Stimulated activated CD8-positive, alpha-beta memory T cell treated with anti-CD3 and anti-CD28 coated beads, Interleukin-7, amount 100 ng/mL, for 24 hours (primary cell): ENCODE measurements at places on chromosomes 11 and 22.

GRCh38 chr11:127939000-127939399 is 648.4 kb downstream of the ETS1 start:
- DNase-seq = no peak

DNA sequence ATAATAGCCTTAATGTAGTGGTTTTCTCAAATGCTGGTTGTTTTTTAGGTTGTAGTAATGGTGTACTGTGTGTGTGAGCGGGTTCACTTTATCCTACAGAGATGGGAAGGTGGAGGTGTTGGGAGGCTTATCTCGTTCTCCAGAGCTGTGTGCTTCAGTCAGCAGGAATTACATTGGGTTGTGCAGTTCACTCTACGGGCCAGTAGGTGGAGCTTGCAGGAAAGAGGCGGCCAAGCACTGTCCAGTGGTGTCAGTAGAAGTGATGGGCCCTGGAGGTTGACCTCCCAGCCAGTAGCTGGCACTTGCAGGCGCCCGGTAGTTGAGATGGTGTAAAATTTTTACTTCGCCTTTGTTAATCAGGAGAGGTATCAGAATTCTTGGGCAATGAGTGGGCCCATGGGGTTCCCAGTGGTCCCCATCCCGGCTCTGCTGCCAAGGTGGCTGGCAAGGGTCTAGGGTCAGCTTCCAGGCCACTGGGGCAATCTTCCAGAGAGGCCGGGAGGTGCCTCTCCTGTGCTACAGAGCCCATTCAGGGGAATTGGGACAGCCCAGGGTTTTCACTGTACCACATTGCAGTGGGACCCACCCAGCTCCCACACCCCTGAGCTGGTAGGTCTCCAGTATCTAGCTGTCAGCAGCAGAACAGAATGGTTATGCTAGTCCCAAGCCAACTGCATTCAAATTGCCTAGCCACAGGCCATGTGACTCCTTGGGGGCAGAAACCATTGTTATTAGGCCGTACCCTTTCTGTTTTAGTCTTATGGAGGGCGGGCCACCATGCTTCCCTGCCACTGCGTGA is 43.9 kb downstream of the BIRC2 start:
- no peak for DNase-seq

GRCh38 chr22:35752863-35753189 is 35.2 kb downstream of the APOL5 start:
- no peak for DNase-seq

- no peak for DNase-seq
Observed at GRCh38 chr11:97993562-97993961, 1027.2 kb upstream of the CNTN5 start.

- DNase-seq = no peak
Observed at GRCh38 chr11:95443386-95443785, 212.4 kb upstream of the SESN3 start.
